Activated naive CD8-positive, alpha-beta T cell treated with anti-CD3 and anti-CD28 coated beads for 36 hours (primary cell): ENCODE measurements at places on chromosomes 7 and 10.
A peak's percentile ranks its signal among the peaks of the same experiment; 100 is the strongest.

GRCh38 chr10:132646443-132647097 lies 109.0 kb downstream of the INPP5A start:
- DNase-seq, result no peak

DNA sequence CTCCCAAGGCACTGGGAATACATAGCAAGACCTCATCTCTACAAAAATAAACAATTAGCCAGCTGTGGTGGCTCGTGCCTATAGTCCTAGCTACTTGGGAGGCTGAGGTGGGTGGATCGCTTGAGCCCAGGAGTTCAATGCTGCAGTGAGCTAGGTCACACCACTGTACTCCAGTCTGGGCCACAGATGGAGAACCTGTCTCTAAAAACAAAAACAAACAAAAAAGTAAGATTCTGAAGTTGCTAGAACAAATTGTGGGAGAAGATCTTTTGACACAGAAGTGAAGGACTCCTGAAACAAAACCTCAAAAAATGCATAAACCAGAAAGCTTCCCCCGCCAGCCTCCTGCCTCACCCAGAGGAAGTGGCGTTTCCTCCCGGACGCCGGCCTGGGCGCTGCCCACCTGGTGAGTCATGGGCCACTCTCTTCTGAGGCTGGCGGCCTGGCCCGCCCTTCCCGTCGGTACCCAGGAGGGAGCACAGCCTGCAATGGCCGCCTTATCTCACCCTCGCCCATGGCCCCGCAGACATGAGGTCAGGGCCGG lies 25.4 kb upstream of the ELN start:
- no peak for DNase-seq

- DNase-seq, result no peak
Measured at GRCh38 chr10:88200312-88201032, 337.0 kb downstream of the PTEN start.

DNA sequence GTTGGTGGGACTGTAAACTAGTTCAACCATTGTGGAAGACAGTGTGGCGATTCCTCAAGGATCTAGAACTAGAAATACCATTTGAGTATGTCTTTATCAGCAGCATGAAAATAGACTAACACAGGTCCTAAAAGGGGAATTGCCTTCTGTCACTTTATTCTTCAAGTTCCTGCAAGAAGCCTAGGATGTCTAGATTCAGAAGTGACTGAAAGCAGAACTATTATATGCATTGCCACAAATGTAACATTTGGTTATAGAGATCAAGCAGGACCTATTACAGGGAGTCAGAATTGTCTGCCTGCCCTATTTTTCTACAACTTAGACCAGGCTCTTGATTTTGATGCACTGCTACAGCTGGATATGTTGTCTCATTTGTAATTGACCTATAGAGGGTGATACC lies 364.7 kb downstream of the SORCS1 start:
- no peak for DNase-seq

GRCh38 chr7:35465791-35466336 lies 212.0 kb upstream of the TBX20 start:
- DNase-seq, result no peak

- no peak for DNase-seq
Measured at GRCh38 chr10:42950606-42951485, 126.0 kb upstream of the RET start.

DNA sequence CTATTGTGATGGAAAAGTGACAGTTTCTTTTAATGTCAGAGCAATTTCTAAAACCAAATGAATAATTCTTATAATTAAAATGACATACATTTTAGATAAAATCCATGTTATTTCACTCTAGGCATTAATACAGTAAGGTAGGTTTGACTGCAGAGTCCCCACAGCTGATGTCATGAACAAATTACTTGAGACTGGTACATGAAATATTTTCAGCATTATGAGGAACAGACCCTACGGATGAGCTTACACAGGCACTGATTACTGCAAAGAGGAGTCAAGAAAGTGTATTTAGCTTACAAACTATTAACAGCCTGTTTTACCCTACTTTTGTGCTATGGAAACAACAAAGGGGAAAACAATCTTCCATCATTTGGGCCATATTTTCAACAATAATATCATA lies 8.9 kb downstream of the COL1A2 start:
- DNase-seq, result no peak

DNA sequence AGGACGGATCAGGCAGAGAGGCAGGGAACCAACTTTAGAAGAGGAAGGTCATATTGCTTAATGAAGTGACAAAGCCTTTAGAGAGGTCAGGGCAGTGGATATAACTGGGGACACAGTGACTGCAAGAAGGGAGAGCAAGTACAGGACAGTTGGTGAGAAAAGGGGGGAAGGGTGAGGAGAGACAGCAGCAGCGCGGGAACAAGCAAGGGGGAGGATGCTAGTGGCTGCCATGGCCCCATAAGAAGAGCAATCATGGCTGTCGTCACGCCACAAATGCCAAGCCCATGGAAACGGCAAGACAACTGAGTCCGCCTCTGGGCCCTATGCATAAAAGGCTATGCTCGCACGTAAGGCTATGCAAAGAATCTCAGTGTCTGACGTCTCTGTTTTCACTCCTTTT lies 9.1 kb downstream of the ZNF3 start:
- DNase-seq, result no peak

- DNase-seq, result no peak
Measured at GRCh38 chr7:127674361-127674760, 22.4 kb downstream of the SND1 start.

- no peak for DNase-seq
Measured at GRCh38 chr7:122746948-122747347, 44.2 kb upstream of the RNF148 start.

- DNase-seq, result no peak
Measured at GRCh38 chr7:134935701-134936100, 50.6 kb upstream of the AGBL3 start.

- DNase-seq, result peak; percentile 8
Measured at GRCh38 chr7:38425509-38425908, 152.1 kb upstream of the TARP start.

DNA sequence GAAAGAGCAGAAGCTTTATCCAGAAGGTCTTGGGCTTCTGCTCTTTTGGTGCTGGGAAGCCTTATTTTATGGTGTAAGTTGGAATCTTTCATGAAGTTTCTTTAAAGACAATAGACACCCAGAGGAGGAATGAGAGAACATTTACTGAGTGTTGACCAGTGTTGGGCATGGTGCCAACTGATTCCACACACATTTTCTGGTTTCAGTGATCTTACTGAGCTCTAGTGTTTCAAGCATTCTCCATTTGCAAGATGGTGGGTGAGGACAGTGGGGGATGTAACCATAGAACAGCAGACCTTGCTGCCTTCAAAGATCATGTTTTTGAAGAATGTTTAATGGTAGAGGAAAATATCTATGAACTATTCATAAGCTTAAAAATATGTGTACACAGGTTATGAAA lies 114.6 kb downstream of the LRMDA start:
- DNase-seq, result no peak

DNA sequence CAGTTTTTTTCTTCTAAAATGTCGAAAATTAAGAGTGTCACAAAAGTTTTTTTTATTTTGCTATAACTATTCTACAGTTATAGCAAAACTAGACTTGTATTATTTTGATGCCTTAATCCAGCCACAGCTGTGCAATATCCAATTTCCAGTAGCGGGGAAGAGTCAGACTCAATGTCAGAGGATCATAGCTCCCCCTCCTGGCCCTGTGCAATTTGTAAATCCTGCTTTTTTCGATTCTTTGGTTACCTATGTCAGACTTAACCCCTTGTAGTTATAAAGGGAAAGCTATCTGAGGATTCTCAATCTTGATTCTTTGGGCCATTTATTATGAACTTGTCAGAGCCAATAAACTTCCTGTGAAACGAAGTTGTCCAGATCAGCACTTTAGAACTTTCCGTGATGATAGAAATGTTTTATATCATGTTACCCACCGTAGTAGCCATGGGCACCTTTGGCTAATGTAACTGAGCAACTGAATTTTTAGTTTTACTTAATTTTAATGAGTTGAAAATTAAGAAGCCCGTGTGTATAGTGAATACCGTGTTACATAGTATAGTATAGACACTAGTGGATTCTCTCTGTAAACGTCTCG lies 87.7 kb upstream of the PRKCQ start:
- peak; percentile 24 for DNase-seq

DNA sequence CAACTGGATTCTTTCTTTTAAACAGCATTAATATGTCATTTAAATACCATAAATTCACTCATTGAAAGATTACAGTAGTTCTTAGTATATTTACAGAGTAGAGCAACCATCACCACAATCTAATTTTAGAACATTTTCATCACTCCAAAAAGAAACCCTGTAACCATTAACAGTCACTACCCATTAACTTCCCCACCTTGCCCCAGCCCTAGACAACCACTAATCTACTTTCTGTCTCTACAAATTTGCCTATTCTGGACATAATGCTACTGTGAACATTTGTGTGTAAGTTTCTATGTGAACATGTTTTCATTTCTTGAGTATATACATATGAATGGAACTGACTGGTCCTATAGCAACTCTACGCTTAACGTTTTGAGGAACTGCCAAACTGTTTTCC lies 42.4 kb downstream of the P4HA1 start:
- DNase-seq, result no peak

- DNase-seq, result no peak
Measured at GRCh38 chr10:77086081-77086480, 551.5 kb downstream of the KCNMA1 start.

GRCh38 chr7:6705959-6706665 lies 635 bp downstream of the ZNF12 start:
- DNase-seq, result peak; percentile 35

DNA sequence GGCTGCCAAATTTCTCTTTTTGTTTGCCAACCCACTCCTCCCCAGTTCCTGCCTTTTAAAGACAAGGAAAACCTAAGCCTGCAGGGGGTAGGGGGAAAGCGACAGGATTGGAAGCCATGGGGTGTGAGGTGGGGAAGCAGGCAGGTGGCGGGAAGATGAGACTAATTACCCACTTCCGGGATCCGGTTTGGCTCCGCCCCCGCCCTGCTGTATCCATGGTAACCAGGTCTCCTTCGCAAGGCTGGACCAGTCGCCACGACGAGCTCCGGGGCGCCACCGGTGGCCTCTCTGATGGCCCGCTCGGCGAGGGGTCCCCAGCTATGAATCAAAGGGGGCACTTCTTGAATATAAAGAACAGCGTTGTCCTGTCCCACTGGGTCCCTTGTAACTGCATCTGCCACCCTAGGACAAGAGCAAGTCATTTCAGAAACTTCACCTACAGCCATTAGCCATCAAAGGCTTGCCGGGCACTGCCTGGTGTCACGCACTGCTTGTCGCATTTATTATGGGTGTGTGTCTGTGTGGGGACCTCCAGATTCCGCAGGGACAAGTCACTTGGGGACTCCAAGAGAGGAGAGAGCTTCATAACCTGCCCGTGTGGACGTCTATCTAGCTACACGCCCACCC lies 55.4 kb upstream of the LMTK2 start:
- DNase-seq, result peak; percentile 62

GRCh38 chr7:96005271-96005670 lies 232.9 kb downstream of the DYNC1I1 start:
- no peak for DNase-seq

GRCh38 chr7:12583922-12584321 lies 13.4 kb downstream of the SCIN start:
- no peak for DNase-seq

GRCh38 chr7:105655500-105656380 lies 74.4 kb upstream of the EFCAB10 start:
- no peak for DNase-seq

DNA sequence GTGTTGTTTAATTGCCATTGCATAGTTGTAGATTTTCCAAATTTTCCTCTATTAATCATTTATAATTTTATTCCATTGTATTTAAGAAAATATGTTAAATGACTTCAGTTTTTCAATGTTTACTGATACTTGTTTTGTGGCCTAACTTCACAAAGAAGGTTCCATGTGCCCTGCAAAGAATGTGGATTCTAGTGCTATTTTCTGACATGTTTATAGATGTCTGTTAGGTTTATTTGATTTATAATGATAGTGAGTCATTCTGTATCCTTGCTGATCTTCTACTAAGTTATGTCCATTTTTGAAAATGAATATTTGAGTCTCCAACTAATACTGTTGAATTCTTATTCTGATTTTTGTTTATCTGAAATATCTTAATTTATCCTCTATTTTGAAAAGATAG lies 369.0 kb downstream of the MAGI2 start:
- no peak for DNase-seq

DNA sequence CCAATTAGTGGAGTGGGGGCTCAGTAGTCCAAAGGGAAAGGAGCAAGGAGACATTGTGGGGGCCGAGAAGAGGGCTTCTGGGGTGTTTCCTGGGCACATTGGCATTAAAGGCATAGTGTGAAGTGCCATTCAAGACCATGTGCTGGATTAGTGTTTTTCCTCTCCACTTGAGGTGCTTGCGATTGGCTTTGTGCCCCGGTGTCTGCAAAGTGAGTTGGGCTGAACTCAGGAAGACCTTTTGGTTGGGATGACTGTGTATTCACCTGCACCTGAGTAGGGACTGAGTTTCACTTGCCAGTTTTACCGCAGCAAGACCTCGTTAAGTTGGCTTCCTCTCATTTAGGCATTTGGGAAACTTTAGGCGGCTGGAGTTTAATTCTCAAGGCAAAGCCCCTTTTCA lies 73.0 kb downstream of the TCF7L2 start:
- DNase-seq, result no peak

DNA sequence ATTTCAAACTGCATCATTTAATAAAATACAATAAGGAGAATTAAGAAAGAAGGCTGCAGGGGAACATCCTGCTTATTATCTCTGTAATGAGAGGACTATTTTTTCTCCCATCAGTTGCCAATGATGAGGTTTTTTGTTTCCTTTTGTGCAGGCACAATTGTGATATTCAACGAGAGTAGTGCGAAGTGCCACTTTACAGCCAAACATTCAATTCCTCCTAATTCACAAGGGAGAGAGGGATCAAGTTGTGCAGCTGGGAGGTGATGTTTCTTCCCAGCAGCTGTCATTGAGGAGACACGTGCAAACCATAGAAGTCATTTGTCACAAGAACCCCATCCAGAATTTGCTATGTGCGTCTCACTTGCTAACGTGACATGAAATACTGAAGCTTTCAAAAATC lies 81.6 kb upstream of the ICA1 start:
- no peak for DNase-seq

DNA sequence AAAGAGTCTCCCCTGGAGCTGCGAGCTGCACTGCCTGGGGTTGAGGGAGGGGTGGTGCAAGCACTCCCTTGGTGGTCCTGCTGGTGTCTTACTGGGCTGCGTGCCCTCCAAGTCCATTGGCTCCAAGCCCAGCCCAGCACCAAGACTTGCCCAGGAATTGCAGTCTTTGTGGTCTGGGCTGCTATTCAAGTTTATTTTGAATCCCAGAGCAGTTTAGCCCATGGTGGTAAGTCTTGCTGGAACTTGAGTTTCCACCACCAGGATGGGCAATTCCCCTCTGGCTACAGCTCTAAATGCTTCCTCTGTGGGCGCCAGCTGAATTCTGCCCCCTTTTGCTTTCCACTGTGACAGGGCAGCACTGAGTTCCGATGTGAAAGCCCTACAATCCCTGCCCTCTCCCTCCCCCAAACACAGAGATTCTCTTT lies 25.1 kb downstream of the GALNT11 start:
- no peak for DNase-seq

- DNase-seq, result peak; percentile 8
Measured at GRCh38 chr10:21172930-21173801, 276.1 kb upstream of the NEBL start.
